Neural progenitor cell (in vitro differentiated cells): ENCODE measurements at places on chromosomes 5 and 9.
A peak's percentile ranks its signal among the peaks of the same experiment; 100 is the strongest.

DNA sequence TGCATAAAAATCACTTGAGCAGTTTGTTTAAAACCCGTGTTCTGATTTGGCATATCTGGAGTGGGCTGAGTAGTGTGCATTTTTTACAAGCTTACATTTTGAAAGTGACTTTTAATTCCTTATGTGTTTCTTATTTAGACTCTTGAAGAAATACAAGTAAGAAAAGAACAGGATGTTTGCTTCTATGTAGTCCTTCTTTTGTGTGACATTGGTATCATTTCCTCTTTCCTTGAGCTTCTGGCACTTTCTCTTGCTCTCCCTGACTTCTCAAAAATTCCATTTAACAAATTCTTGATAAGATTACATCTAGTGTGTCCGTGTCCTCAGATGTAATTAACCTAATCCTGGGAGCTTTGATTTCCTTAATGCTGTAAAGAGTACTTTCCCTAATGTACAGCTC, 12.5 kb downstream of the GARNL3 start:
- no peak for DNase-seq

- DNase-seq, result no peak
Measured at GRCh38 chr5:179596421-179596820, 27.1 kb downstream of the HNRNPH1 start.

- no peak for DNase-seq
Measured at GRCh38 chr9:7147121-7148090, 389.6 kb downstream of the KDM4C start.

DNA sequence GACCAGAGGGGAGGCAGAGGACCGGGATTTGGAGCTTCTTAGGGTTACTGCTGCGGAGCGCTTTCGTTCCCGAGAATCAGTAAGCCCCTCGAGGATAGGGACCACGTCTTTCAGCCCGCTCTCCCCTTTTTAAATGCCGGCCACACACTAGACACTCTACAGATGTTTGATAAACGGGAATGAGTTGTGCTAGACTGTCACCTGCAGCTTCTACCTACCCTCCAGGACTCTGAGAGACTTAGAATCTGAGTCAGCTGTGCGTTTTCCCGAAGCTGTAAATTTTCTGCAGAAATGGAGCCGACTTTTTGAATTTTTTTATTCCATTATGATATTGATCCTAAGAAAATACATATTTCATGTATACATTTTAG, 670 bp downstream of the CCDC171 start:
- DNase-seq, result no peak

- peak; percentile 67 for DNase-seq
Measured at GRCh38 chr9:136943291-136944211, 987 bp downstream of the FBXW5 start.

GRCh38 chr9:120951960-120952618, 25.5 kb upstream of the TRAF1 start:
- no peak for DNase-seq

GRCh38 chr9:26725573-26725972, 167.0 kb downstream of the CAAP1 start:
- DNase-seq, result no peak

DNA sequence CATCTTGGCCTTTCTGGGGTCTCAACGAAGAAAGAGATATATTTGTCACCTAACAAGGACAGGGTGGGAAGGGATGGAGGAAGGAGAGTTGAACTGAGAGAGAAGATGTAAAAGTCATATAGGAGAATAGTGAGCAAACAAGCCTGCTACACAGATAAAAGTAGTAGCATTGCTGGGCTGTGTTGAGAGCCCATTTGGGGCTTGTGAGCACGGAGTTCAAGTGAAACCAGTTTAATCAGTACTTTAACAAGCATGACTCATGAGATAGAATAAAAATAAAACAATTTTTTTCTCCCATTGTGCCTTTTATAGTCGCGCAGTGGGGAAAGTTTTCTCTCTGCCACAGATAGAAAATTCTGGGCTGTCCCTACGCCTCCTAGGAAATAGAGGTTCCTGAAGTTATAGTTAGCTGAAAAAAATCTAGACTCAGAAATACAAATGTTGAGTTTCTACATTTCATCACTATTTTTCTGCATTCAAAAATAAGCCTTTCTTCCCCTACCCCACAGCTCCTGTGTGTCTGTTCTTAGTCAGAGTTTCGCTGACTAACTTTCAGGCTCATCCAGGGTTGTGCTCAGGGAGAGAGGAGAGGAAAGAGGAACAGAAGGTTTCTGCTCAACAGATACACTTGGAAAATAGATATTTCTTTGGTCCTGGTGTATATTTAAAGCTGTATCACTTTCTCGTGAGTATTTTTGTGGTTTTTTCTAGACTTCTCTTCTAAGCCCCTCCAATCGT, 395.8 kb upstream of the ADAMTSL1 start:
- no peak for DNase-seq

DNA sequence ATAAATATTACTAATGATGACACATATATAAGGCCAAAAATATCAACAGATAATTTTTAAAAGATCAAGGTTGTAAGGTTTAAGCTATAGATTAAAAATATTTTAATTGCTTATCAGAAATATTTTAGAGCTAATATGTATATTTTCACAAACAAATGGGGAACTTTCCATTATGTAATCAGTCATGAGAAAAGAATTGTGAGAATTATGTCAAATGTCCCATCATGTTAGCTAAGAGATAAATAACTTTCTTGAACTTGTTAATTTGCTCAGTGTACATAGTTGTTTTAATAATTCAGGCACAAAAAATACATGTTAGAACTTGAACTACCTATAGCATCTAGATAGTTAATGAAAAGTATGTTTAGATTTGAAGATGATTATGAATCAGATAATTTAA, 67.7 kb downstream of the SYK start:
- DNase-seq, result no peak

DNA sequence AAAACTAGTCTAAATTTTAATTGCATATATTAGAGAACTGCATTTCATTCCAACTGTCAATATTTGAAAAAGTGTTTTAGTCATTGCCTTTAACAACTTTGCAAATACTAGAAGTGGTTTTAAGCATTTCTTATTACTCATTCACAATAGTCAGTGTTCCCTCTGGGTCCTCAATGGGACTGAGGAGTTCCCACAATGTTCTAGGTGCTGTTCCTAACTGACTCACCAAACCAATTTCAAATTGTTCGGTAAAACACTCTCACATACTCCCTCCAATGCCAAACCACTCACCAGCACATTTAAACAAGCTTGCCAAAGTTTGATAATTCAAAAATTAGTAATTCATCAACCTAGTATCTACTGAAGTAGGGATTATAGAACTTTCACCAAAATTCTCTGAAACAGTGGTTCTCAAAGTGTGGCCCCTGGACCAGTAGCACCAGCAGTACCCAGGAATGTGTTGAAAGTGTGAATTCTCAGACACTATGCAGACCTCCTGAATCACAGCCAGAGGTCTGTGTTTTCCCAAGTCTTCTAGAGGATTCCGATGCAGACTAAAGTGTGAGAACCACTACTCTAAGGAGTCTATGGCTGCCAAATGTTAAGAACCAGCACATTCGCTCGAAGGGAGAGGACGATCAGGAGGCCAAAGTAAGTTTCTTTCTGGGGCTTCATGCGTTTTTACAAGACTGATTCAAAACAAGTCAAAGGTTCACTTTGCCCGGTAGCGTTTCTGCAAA, 72.8 kb downstream of the APBA1 start:
- DNase-seq, result no peak

DNA sequence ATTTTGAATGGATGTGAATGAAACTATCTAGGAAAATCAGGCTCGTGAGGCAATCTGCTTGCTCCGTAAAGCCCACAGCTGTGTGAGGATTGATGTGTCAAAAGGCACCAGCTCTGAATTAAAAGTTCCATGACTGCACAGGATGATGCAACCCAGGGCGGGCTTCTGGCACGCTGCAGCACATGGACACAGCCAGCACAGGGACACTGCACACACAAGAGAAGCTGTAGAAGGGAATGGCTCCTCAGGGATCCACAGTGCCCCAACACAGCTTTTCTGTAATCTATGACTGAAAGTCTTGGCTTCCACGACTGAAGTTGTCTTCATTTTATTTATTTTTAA, 151.0 kb downstream of the GCNT1 start:
- DNase-seq, result no peak

DNA sequence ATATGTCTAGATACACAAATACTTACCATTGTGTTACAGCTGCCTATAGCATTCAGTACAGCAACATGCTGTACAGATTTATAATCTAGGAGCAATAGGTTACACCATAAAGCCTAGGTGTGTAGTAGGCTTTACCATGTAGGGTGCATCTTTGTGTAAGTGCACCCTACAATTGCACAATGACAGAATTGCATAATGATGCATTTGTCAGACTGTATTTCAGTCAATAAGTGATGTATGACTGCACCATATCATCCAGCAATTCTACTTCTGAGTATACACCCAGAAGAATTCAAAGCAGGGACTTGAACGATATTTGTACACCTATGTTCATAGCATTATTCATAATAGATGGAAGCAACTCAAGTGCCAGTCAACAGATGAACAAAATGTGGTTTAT, 100.4 kb upstream of the SLC44A1 start:
- DNase-seq, result no peak

GRCh38 chr9:3777137-3777536, 251.3 kb upstream of the RFX3 start:
- DNase-seq, result no peak

DNA sequence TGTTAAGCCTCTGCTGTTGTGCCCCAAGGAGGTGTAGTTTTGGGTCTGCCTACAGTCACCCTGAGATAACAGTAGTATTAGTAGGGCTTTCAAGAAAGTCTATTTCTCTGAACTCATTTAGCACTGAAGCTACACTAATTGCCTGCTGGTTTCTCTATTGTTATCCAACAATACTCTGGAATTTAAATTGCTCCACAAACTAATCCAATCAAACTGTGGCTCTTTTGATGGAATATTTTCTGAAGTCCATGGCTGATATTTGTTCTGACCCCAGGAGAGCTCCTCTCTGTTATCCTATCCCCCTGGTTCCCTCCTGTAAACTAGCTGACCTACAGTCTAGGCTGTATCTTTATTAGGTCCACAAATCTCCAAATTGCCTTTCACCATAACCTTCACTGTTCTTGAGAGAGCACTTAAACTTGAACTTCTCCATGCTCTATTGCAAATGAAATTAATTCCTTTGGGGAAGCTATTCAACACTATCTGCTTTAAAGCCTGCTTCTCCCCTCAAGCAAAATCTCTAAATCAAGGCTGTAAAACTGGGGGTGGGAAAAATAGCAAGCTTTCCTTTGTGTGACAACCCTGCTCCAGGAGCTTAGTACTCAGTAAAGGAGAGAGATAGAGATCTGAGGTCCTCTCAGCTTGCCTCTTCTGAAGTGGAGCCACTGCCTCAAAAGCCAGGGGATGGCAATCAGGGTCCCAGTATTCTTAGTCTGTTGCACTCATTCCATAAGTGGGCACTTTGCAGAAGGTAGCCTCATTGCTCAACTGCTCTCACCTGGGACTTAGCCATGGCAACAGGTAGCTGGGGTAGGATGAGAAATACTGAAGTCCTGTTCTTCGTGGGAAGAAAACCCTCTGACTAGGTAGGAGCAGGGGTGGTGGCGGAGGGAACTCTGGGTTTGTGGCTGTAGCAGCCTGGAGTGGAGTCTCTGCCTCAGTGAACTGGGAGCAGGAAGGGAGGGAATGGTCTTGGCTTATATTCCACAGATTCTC, 110.9 kb downstream of the MACIR start:
- peak; percentile 54 for DNase-seq

GRCh38 chr9:132237481-132237880, 75.6 kb downstream of the NTNG2 start:
- DNase-seq, result no peak

DNA sequence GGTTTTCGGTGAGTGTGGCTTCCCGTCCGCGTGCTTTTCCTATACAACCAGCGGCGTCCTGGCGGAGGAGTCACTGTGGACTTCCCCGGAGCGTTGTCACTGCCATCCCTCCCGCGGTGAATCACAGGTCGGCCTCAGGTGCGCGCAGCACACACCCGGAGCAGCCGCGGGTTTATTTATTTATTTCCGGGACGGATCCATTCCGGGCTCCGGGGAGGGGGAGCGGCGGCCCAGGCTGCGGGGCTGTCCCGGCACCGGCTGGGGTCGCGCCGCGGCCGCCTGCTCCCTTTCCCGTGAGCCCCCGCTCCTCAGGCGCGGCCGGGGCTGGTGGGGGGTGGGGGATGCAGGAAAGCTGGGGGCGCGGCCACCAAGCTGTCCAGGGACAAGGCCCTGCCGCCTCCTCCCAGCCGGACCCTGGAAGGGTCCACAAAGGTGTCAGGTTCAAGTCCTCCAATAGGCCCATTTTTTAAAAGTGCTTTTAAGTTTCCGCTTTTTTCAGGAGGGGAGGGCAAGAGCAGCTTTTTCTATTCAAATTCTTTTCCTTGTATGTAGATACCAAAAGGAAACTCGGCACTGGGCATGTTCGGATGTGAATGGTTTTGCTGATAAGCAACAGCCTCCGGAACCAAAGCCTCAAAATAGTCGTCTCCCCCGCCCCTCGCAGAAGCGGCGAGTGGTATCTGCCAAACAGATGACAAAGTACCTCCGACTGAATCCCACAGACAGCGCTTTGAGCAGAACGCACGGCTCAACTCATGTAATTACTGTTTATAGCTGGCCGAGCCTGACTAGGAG, 192.5 kb downstream of the CD180 start:
- DNase-seq, result peak; percentile 72

DNA sequence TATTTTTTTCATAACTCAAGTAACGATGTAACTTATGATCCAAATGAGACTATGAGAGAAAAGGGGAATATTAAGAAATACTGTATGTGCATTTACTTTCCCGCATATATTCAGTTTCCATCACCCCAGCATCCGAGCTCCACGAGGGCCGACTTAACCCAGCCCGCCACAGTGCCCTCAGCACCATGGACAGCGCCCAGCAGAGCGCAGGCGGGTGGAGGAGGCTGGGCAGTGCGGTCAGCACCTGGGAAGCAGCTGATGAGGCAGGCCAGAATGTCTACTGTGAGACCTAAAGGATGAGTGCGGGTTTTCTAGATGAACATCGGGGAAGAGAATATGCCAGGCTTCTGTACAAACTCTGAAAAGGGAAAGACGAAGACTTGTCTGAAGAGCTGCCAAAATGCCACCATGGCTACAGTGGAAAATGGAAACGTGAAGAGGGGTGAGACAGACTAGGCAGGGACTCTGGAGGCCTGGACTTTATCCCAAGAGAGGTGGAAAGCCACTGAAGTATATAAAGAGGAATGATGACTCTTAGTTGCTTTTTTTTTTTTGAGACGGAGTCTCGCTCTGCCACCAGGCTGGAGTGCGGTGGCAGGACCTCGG, 34.5 kb upstream of the MED27 start:
- peak; percentile 90 for DNase-seq

- no peak for DNase-seq
Measured at GRCh38 chr9:101578378-101578777, 16.4 kb downstream of the PPP3R2 start.

DNA sequence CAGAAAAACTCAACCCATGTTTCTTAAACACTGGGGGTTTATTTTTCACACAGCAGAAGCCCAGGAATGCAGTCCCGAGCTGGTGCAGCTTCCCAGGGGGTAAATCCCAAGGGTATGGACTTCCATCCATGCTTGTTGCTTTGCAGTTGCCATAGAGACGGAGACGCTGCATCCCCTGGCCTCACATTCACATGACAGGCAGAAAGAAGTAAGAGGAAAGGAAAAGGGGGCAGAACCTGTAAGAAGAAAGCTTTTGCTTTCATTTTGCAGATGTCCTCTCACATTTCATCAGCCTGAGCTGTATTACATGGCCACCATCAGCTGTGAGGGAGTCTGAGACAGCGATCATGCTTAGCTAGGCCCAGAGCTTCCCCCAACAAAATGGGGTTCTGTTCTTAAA, 321.0 kb downstream of the AGTPBP1 start:
- peak; percentile 82 for DNase-seq
